Forelimb muscle (tissue), 1 donor: ENCODE measurements at places on chromosomes 4 and X. TPM values are rescaled to one million over a fixed set of nuclear protein-coding genes. Genes with fewer than 3 reads are reported as not detected.

GRCh38 chrX:95703696-95704095 lies 980.9 kb upstream of the DIAPH2 start:
- no peak for DNase-seq

- no peak for DNase-seq
Measured at GRCh38 chr4:86543560-86544309, 50.4 kb upstream of the PTPN13 start.

DNA sequence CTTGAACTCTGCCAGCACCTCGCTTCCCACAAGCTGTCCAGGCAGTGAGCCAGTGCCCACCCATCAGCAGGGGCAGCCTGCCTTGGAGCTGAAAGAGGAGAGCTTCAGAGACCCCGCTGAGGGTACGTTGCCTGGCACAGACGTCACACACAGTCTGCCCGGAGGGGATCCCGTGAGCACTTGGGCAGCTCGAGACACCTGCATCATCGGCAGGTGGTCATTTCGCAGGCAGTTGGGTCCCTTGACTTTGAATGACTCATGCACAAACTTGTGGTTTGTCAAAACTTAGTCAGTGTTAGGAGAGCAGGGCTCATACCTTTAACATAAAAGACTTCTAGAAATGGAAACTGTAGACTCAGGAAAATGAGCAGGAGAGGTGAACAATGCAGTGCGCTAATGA lies 9.9 kb downstream of the TACC3 start:
- no peak for DNase-seq

DNA sequence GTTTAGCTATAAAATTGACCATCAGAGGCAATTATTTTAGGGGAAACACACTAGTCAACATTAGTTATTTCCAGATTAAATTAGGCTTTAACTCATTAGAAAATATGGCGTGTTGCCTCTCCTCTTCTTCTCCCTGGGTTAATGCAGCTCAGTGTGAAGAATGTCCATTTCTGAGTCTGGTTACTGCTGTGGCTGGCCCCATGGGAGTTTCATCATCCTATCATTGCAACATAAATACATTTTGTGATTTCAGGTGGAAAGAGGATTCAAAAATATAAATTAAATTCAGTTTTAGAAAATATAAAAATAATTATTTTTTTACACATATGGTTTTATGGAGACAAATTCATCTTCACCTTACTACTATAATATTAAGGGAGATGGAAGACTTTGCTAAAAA lies 288.5 kb upstream of the ARSJ start:
- no peak for DNase-seq

DNA sequence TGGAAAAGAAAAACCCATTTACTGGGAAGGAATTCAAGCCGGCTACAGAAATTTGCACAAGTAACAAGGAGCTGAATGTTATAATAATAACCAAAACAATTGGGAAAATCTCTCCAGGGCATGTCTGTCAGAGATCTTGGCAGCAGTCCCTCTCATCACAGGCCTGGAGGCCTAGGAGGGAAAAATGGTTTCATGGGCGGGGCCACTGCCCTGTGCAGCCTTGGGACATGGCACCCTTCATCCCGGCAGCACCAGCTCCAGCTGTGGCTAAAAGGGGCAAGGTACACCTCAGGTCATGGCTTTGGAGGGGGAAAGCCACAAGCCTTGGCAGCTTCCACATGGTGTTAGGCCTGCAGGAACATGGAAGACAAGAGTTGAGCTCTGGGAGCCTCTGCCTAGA lies 513.1 kb upstream of the CNKSR2 start:
- DNase-seq = no peak

GRCh38 chr4:158865520-158866177 lies 96.8 kb downstream of the FNIP2 start:
- no peak for DNase-seq

Gene MAGIX
- 1.9 TPM for polyA plus RNA-seq

Gene PCYT1B
- 2.0 TPM for polyA plus RNA-seq
